Spleen (tissue), 13 donors: ENCODE measurements at places on chromosomes 16 and 17. TPM values are rescaled to one million over a fixed set of nuclear protein-coding genes. Genes with fewer than 3 reads are reported as not detected.

- no peak for DNase-seq
Observed at GRCh38 chr16:29154088-29154487, 169.2 kb downstream of the LAT start.

GRCh38 chr16:28298511-28298878, 6.2 kb downstream of the SBK1 start:
- no peak for DNase-seq

DNA sequence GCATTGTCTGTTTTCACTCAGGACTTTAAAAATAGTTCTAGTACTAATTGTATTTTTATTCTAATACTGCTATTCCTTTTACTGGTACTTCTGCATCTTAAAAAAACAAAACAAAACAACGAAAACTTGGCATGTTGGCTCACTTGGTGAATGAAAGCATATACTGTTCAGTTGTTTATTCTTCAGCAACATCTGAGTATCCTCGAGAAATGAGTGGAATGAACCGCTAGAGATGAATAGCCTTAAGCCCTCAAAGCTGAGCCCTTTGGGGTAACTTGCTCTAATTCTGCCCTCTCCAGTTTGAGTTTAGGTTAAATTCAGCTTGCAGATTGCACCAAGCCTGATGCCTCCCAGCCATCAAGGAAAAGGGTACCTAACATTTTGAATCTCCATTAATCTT, 126.5 kb downstream of the WWOX start:
- no peak for DNase-seq

MGAT5B gene
- 0.02 TPM for polyA plus RNA-seq
